Smooth muscle cell of trachea (primary cell): ENCODE measurements at places on chromosomes 4 and X. TPM values are rescaled to one million over a fixed set of nuclear protein-coding genes. Genes with fewer than 3 reads are reported as not detected.

CENPVL2 gene
- not detected in 2 replicates for total RNA-seq

PABPC1L2A gene
- total RNA-seq: not detected in 2 replicates

CT45A1 gene
- total RNA-seq: not detected in 2 replicates

BBS12 gene
- 5.5 and 6.1 TPM in 2 replicates for total RNA-seq

VSIG4 gene
- not detected in 2 replicates for total RNA-seq

DBET gene
- not detected in 2 replicates for total RNA-seq

NSD2 gene
- 64.0 and 110 TPM in 2 replicates for total RNA-seq

KLB gene
- 0.15 TPM in 1 of 2 replicates, not detected in the other for total RNA-seq

GNRHR gene
- total RNA-seq: not detected in 2 replicates

SMPX gene
- not detected in 2 replicates for total RNA-seq

RNF212 gene
- 1.5 and 4.6 TPM in 2 replicates for total RNA-seq

OPRPN gene
- total RNA-seq: not detected in 2 replicates

ANKRD50 gene
- total RNA-seq: 23.8 and 27.8 TPM in 2 replicates
